Fibroblast of lung (primary cell): ENCODE measurements at places on chromosomes 3 and 15. TPM values are rescaled to one million over a fixed set of nuclear protein-coding genes. Genes with fewer than 3 reads are reported as not detected.

DNA sequence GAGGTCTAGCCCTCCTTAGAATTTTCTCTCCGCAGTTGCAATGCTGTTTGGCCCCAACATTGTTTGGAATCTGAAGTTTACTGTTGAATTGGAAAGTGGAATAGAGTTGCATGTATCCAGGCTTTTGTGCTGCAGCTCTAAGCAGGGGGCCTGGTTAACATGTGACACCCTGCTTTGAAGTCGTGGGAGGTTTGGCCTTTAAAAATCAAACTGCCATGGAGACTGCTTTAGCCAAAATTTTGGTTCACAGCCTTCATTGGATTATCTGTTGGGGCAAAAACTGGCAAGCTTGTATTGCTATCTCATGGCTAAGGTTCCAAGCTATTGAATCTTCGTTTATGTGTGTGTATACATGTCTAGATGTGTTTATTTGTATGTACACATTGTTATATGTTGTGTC lies 15.8 kb downstream of the CYP11A1 start:
- DNase-seq: no peak

DNA sequence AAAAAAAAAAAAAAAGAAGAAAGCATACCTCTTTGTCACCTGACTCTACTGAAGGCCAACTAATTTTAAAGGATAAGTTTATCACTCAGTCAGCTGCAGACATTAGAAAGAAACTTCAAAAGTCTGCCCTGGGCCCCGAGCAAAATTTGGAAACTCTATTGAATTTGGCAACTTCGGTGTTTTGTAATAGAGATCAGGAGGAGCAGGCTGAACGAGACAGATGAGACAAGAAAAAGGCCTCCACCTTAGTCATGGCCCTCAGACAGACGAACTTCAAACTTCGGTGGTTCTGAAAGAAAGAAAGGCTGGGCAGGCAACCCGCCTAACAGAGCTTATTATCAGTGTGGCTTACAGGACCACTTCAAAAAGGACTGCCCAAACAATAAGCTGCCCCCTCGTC lies 18.5 kb downstream of the GLDN start:
- DNase-seq: no peak

The PRICKLE2 gene
- 7.2 and 14.1 TPM in 2 replicates for polyA plus RNA-seq

DNA sequence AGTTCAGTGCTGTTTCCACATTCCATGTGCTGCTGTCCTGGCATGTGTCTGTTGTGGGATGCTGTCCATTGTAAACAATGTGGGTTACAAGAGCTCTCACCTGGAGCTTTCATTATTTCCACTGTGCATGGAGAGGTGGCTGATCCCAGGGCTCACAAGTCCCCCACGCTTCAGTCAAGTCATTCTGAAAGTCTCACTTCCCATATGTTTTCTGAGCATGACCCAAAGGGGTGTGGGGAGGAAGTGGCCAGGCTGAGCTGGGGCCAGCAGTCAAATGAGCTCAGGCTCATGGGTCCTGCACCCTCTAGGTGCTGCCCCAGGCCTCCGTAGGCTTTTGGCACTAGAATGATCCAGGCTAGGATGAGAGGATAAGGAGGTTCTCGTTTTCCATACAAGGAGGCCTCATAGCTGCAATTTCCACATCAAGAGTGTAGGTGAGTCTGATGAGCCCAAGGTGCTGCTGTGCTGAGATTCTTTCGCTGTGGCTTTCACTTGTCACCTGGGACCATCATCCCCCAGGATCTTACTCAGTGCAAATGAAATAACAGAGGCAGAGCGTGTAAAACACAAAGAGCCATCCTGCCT lies 22.0 kb downstream of the STARD5 start:
- no peak for DNase-seq

DNA sequence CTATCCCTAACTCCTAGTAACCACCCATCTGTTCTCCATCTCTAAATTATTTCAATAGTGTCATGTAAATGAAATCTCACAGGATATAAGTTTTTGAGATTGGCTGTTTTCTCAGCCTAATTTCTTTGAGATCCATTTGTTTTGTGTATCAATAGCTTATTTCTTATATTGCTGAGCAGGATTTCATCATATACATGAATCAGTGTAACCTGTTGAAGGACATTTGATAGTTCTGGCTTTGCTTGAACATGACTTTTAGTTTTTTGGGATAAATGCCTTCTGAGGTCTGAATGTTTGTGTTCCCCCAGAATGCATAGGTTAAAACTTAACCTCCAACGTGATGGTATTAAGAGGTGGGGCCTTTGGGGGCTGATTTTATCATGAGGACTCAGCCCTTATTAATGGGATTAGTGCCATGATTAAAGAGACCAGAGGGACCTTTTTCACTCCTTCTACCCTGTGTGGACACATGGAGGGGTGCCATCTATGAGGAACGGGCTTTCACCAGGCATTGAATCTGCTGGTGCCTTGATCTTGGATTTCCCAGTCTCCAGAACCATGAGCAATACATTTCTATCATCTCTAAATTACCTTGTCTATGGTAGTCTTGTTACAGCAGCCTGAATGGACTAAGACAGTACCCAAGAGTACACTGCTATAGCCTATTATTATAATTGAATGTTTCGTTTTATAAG lies 118.3 kb downstream of the FNDC3B start:
- DNase-seq: no peak

DNA sequence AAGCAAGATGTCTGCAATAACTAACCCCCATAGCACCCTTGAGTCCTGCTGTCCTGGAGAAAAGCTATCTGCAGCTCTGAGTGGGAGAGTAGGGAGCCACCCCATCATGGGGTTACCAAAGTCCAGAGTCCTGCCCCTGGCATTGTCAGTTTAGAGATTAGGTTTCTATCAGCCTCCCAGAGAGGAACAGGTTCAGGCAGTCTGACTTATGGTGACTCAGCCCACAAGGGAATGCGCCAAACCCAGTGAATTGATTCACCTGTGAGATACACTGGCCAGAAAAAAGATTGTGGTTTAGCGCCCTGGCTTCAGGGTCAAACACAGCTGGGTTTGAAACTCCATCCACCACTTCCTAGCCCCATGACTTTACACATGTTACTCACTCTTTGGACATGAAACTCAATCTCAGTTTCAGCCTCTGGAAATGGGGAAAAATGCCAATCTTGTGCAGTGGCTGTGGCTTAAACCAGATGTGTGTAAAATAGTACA lies 263.6 kb upstream of the HES1 start:
- peak; percentile 99 for DNase-seq

GRCh38 chr15:68423359-68424296 lies 8.3 kb downstream of the ITGA11 start:
- no peak for DNase-seq

The CA12 gene
- polyA plus RNA-seq: 30.6 and 42.3 TPM in 2 replicates

The SLC15A2 gene
- 0.29 and 0.31 TPM in 2 replicates for polyA plus RNA-seq

GRCh38 chr15:40684381-40684780 lies 10.6 kb upstream of the RAD51 start:
- DNase-seq: no peak

DNA sequence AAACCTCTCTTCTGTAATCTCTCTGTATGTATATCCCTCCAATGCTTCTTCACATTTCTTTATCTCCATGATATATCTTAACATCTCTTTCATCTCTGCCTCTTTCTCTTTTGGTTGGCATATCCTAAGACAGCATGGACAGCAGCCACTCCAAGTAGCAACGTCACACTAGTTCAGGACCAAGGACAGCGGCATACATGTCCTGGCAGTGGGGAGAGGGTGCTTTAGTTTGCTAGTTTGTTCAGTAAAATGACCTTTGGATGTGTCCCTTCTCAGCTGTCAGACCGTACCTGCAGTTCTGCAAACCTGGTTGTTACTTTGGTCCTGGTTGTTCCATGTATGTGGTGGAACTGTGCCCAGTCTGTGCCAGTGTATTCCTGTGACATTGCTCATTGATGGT lies 225.6 kb upstream of the ROPN1 start:
- peak; percentile 72 for DNase-seq

GRCh38 chr3:175149675-175150074 lies 290.5 kb downstream of the NAALADL2 start:
- DNase-seq: no peak

DNA sequence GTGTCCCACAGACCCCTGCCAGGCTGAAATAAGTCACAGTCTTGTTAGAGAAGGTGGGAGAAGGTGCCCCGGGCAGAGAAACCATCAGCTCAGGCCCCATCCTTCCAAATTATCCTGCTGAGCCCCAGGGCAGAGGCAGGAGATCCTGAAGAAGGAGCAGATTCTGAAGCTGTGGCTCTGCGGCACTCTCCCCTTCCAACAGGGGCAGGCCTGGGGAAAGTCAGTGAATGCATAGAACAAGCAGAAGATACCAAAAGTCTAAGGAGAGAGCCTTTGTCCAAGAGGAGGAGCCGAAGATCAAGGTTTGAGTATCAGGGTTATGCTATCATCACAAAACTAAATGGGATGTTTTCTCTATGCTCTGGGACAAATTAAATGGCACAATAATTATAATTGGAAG lies 249.3 kb downstream of the XXYLT1 start:
- DNase-seq: no peak

The RYR3 gene
- not detected in 2 replicates for polyA plus RNA-seq

GRCh38 chr3:10619989-10620832 lies 114.8 kb upstream of the ATP2B2 start:
- no peak for DNase-seq

GRCh38 chr15:101623367-101624304 lies 28.5 kb downstream of the TM2D3 start:
- DNase-seq: no peak

- no peak for DNase-seq
Measured at GRCh38 chr3:64046996-64047594, 23.8 kb upstream of the PSMD6 start.

DNA sequence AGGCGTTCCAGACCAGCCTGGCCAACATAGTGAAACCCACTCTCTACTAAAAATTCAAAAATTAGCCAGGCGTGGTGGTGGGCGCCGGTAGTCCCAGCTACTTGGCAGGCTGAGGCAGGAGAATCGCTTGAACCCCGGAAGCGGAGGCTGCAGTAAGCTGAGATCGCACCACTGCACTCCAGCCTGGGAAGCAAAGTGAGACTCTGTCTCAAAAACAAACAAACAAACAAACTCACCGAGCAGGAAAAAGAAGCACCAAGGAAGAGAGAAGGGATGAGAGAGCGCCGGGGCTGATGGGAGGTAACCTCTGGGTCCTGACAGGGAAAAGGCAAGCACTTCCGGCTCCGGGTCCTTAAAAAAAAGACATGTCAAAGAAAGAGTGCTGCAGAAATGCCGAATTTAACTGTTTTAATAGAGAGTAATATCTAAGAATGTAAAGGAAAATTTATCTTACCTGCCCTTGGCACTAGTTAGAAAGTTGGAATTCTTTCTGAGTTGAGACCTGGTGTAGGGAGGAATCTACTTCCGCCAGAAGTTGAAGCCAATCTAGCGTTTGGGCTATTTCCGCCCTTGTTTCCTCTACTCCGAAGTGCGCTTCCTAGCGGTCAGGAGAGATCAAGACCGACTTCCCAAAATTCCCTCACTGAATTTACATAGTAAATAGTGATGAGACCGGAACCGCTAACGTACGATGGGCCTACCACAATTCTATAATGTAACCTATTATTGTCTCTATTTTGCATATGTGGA lies 29.1 kb downstream of the EFCAB12 start:
- peak; percentile 98 for DNase-seq

The SLC7A14 gene
- polyA plus RNA-seq: 3.4 and 4.4 TPM in 2 replicates

The FAM81A gene
- polyA plus RNA-seq: 0.09 and 0.24 TPM in 2 replicates

DNA sequence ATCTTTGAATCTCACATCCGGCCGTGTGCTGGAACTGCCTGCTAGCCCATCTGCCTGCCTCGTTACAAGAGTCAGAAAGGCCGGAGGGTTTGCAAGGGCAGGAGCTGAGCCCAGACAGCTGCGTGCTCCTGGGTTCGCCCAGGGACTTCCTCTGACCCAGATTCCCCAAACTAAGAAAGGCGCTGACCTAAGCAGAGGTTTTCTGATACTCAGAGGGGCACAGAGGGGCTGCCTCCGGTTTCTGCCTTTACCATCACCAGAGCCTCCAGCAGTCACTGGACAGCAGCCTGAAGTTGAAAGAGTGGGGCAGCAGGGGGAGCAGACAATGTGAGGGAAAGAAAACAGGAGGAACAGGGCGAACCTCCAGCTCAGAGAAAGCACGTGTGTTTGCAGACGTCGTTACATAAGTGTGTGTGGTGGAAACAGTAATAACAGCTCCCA lies 33.4 kb upstream of the RAD18 start:
- peak; percentile 32 for DNase-seq
